ENCODE measurements at places on chromosomes 1 and 21.

DNA sequence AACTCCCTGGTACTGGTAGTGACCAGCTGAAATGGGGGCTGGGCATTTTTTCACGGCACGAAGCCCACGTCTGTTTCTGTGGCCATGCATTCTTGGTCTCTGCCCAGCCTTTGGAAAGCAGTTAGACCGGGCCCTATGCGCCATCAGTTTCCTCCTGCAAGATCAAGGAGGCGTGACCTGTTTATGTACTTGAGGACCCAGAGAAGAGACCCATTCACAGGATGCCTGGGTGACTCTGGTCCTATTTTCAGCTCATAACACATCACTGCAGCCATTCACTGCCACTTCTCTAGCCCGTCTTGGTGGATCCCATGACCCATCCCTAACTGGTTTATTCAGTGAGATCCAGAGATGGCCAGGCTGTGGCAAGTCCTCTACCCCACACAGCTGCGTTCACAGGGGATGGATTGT is 70.4 kb downstream of the SPSB1 start:
- DNase-seq = no peak

- DNase-seq = no peak
These were observed 21.9 kb downstream of the SYT2 start for GRCh38 chr1:202688401-202688800.

DNA sequence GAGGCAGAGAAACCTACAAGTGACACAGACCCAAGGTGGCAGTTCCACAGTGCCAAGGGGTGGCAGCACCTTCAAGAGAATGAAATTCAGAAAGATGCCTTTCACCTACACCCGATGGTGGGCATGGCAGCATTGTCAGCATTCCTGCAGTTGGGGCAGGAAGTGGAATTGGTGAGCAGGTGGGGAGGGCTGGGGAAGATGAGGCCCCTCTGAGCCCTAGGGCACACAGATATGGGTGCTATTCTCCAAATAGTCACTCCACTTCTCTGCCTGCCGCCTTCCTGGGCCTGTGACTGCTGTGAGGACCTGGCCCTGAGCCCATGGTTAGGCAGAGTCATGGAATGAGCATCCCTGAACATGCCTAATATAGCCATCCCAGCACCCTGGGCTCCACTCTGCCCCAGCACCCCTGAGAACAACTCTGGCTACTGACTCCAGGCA is 8.3 kb downstream of the SHISA4 start:
- no peak for DNase-seq

DNA sequence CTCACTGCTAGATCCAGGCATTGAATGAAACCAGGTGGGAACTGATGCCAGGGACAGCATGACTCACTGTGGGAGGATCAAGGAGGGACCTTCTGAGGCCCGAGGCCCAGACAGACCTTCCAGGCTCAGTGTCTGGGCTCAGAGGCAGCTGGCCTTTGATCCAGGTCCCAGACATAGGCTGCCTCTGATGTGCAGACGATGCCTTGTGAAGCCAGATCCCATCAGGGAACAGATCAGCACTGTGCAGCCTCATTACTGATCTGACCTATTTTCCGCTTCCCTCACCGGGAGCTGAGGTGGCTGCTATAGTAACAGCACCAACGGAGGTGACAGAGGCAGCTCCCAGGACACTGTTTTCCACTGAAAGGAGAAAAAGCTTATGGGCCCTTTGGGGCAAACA is 399.5 kb downstream of the MATN1 start:
- no peak for DNase-seq

DNA sequence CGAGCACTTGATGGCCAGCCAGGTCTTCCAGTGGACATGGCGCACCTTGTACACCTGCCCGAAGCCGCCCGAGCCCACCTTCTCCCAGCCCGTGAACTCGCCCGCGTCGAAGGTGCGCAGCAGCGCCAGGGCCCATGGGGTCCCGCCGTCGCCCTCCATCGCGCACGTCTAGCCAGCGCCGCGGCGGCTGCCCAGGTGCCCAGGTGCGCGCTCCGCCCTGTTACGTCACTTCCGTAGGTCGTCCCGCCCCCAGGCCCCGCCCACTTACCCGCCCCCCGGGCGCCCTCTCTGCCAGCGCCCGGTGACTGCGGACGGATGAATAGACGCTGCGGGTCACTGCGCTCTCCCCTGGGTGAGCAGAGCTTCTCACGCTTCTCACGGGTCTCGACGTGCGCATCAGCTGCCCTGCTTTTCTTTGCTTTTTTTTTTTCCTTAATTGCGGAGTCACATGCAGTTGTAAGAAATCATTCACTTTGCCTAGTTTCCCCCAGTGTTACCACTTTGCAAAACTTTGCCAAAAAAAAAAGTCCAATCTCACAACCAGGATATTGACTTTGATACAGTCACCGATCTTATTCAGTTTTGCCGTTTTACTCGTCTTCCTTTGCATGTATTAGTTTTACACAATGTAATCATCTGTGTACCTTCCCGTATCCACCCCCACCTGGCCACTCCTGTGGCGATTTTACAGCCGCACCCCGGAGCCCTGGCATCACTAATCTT is at the start of gene RIPK4:
Gene RIPK4 (minus strand): TSS at position 170 of the 723 bp plus-strand sequence. CDS start 11 bp downstream, at position 159.
- peak; percentile 67 for DNase-seq

DNA sequence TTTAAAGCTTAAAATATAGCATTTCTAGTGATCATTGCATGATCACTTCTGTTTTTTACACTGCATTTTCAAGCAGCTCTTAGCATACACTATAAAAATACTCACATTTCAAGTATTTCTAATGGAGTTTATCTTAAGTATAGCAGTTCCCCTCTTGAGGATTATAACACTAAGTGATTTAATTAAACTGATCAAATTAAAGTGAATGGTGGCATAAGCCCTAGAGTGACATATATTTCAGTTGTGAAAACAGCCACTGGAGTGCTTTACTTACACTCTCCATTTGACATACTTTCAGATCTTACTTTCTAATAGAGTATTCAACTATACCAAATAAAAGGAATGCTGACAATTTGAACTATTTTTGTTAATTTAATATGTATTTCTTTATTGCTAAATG is 623.3 kb upstream of the TMPRSS15 start:
- no peak for DNase-seq

Measured in NCI-H748 treated with DMSO at 0.1 percent for 48 hours (cell line).